ENCODE measurements at places on chromosomes 6 and 20.

- no peak for DNase-seq
Observed at GRCh38 chr6:31948753-31949413, 3.0 kb downstream of the CFB start.

- no peak for DNase-seq
Observed at GRCh38 chr6:100686216-100686615, 194.9 kb downstream of the ASCC3 start.

- no peak for DNase-seq
Observed at GRCh38 chr6:109170333-109170732, 75.0 kb downstream of the CEP57L1 start.

DNA sequence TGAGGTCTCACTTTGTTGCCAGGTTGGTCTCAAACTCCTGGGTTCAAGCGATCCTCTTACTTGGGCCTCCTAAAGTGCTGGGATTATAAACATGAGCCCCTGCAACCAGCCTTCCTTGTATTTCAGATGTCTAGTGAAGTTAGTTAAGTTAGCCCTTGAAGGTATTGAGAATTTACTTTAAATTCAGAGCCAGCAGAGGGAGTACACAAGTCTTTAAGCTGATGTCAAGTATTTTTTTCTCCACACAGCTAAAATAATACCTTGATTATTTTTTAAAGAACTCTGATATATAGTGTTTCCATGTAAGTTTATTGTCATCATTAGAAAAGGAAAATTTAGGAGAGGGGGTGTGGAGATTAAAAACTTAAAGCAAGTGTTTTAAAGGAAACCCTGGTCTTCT is 9.8 kb downstream of the FOXO3 start:
- DNase-seq: no peak

GRCh38 chr20:8601542-8601912 is 467.4 kb upstream of the PLCB4 start:
- no peak for DNase-seq

GRCh38 chr20:17752459-17752858 is 52.7 kb downstream of the BANF2 start:
- DNase-seq: no peak

- no peak for DNase-seq
Observed at GRCh38 chr6:93272211-93272610, 147.1 kb downstream of the EPHA7 start.

DNA sequence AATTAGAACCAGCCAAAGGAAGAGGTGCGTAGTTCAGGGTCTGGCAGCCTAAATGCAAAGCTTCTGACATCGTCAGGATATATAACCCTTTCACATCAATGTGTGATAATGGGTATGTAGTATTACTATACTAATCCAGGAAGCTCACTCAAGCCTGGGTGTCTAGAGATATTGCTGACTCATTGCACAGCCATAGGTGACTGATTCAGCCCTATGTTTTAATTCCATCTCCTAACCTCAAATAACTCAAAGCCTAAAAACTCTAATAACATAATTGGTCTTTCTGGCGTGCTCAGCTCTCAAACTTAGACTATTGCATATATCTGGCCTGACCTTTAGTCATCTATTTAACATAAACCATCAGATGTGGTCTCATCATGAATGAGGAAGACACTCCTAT is 658.4 kb downstream of the TBC1D32 start:
- DNase-seq: no peak

DNA sequence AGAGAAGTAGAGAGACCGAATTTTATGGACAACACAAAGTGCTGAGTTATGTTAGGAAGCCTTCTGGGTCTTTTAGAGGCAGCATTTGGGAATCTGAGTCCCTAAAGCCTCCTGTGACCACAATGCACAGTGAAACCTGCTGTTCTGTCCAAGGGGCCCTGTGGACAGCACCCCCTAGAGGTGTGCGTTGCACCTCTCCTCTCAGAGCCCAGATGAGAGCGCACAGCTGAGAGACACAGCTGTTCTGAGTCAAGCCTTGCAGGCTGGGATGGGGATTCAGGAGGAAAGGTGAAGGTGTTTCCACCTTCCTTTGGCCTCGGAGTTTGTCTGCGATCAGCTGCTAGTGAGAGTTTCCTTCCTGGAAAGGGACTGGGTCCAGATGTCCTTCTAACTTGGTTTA is 13.0 kb downstream of the PCK1 start:
- no peak for DNase-seq

DNA sequence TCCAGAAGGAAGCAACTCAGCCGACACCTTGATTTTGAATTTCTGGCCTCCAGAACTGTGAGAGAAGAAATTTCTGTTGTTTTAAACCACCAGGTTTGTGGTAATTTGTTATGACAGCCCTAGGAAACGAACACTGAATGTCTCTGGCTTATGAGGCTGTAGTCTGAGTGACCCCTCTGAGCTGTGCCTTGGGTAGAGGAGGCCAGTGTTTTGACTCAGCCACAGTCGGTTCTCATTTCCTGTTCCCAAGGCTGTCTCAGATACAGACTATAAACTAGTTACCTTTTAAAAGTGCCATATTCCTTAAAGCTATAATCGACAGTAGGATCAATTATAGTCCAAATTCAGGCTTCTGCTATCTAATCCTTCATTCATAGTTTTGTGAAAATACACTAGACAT is 391.2 kb upstream of the MAP3K7 start:
- no peak for DNase-seq

DNA sequence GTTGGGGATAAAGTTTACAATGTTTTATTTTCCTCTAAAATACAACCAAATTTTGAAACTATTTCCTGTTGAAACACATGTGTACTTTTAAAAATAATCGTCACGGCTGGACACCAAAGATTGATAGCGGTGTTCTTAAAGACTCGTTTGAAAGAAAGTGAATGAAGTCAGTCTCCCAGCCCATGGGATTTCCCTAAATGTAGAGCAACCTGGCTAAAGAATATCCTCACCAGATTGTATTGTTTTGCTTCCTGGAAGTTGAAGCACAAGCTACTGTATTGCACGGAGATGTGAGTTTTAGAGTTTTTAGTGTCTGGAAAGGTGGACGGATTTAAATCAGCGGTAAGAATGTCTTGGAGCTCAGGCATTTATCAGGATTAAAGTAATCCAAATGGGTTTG is 189.5 kb downstream of the THBS2 start:
- no peak for DNase-seq

Measured in T-cell (primary cell).